ENCODE measurements at places on chromosomes 6 and 20.
A peak's percentile ranks its signal among the peaks of the same experiment; 100 is the strongest.

DNA sequence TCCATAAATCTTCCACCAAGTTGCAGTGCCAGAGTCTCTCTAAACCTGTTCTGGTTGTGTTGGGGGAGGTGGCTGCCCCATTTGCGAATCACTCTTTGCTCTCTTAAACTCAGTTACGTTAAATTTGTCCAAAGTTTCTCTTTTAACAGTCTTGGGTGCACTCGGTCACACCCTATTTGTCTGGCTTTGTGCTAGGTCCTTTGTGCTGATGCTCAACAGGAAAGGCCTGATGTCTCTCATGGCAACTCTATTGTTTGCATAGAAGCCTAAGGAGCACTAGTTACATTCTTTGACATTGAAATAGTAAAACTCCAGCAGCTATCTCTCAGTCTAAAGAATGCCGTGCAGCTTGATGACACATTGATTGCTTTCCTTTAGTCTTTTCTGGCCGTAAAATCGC lies 105.1 kb downstream of the TRMT11 start:
- no peak for DNase-seq

GRCh38 chr20:62734881-62735280 lies 26.2 kb downstream of the NTSR1 start:
- peak; percentile 3 for DNase-seq

- no peak for DNase-seq
Observed at GRCh38 chr6:155100591-155100990, 105.5 kb downstream of the TIAM2 start.

- no peak for DNase-seq
Observed at GRCh38 chr6:163381118-163381756, 33.3 kb upstream of the QKI start.

DNA sequence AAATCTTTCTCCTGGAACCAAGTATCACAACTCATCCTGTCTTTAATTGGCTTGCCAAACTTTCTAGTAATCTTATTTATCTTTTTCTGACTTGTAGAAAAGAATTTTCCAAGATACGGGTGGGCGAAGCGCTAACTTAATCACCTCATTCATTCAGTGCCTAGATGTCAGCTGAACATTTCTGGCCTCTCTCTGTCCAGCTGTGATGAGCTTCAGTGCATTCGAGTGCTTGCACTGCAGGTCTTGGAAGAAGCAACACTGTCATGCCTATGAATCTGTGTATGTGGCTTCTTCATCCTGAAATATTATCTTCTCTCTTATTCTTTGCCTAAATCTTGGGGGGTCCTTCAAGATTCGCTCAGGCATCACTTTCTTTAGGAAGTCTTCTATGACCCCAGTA lies 16.3 kb upstream of the ENPP1 start:
- no peak for DNase-seq

DNA sequence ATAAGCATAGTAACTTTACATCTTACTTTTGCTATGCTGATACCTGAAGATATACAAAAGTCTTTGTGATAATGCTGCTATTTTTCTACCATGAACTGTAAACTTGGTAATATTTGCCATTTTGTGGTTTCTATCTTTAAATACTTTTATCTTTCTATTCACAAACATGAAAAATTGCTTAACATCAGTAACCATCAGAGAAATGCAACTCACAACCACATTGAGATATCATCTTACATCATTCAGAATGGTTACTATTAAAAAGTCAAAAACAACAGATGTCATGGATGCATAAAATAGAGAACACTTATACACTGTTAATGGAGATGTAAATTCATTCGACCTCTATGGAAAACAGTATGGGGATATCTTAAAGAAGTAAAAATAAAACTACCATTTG lies 112.0 kb downstream of the TRDN start:
- DNase-seq = no peak

Measured in T-helper 17 cell (primary cell).